ENCODE measurements at places on chromosomes 13 and 19.
A peak's percentile ranks its signal among the peaks of the same experiment; 100 is the strongest.

- DNase-seq = no peak
These were observed 507.4 kb upstream of the KLF12 start for GRCh38 chr13:74641586-74641985.

DNA sequence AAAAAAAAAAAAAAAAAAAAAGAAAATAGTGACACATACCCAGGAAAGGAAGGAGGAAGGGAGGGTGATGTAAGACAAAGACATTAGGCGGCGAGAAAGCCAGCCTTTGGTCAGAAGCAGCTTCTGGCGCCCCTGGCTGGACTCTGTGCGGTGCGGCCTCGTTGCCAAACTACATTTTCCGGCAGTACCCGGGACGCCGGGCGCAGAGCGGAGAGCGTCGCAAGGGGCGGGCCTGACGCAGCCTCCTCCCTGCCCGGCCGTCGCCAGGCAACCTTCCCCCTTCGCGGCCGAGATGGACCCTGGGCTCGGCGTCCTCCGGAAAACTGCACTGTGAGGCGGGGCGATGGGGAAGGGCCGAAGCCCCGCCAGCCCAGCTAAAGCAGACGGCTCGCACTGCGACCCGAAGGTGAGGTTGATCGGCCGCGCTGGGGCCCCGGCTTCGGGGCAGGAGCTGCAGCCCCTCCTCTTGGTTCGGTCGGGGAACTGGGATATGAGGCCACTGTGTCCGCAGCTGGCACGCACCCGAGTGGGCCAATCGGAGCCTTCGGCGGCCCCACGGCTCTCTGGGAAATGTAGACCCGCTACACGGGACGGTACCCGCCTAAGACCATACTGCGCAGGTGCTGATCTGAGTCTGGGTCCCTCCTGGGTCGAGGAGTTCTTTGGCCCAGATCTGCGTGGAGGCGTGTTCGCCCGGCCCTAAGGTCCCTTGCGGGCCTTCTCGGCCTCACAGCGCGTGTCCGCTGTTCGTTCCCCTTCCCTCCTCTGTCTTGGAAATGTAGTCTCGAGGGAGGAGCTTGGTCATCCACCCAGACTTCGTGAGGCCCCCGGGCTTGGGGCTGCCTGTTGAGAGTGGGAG, 2.3 kb upstream of the MZF1 start:
- DNase-seq = peak; percentile 92

GRCh38 chr19:1288833-1289685, 3.4 kb downstream of the EFNA2 start:
- DNase-seq = no peak

- DNase-seq = no peak
These were observed 1369.1 kb downstream of the UQCRFS1 start for GRCh38 chr19:27843861-27844260.

DNA sequence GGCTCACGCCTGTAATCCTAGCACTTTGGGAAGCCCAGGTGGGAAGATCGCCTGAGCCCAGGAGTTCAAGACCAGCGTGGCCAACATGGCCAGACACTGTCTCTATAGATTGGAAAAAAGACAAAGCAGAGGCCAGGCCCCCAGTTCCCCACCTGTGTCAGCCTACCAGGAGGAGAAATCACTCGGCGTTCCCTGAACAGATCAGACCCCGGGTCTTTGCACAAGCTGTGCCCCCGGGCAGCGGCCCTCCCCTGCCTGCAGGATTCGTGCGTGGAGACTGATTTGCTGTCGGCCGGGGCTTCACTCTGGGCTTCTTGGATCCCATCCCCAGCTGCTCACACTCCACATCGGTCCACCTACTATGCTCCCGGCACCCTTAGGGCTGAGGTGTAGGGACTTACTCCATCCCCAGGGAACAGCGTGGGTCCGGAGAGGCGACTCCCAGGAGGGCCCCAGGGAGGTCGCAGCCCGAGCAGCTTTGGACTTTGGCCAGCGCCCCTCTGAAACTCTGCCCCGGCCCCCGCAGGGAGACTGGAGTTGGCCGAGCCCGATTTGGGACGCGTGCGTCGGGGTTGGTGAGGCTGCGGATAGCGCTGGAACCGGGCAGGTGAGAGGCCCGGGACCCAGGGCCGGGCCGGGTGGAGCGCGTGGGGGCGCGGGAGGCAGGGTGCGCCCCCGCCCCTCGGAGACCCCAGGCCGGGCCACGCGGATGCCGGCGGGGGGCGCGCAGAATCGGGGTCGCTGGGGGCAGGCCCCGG, 515 bp upstream of the EFNA2 start:
- no peak for DNase-seq

DNA sequence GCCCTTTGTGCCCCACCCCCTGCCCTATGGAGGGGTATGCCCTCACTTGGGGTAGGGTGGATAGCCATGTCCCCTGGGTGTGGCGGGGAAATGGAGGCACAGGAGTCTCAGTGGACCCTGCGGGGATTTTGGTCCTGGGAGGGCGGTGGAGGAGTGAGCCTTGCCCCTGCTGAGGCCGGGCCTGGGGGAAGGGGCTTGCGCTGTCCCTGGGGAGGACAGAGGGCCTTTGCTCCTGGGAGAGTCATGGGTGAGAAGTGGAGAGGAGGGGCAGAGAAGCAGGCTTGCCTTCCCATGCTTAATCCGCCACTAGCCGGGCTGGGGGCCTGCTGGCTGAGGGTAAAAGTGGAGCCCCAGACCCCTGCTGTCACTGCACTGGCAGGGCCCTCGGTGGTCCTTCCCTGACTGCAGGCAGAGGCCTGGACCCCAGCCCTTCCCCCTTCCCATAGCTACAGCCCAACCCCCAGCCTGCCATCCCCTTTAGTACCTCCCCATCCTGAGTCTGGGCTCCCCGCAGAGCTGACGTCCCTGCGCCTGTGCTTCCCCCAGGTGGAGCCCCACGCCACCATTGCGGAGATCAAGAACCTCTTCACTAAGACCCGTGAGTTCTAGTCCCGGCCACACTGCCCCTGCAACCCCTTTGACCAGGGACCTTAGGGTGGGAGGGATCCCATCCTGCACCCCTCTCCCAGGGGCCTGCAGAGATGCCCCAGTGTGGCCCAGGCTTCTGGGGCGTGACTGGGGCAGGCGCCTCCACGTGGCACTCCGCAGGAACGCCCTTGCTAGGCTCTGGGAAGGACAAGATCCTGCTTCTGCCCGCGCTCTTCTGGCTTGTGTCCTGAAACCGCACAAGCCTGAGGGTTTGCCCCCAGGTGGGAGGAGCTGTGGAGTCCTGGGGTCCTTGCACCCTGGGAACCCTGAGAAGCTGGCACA, 8.9 kb downstream of the NDUFB7 start:
- DNase-seq = no peak

DNA sequence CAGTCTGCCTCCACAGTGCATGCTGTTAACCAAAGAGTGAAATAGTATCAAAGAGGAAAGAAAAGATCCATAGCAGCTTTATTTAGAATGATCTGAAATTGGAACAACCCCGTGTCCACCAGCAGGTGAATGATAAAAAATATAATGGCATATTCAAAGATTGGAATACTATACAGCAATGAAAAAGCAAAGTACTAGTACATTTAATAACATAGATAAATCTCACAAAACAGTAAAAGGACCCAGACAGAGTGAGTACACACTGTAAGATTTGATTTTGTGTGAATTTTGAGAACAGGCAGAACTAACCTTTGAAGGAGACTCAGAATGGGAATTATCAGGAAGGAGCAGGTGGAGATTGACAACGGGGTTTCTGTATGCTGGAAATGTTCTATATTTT, 837 bp upstream of the CD209 start:
- DNase-seq = no peak

- no peak for DNase-seq
These were observed 15.4 kb downstream of the TLE5 start for GRCh38 chr19:3046698-3047495.

GRCh38 chr19:55304279-55304978, 20.6 kb downstream of the BRSK1 start:
- DNase-seq = peak; percentile 73

All from activated CD8-positive, alpha-beta T cell treated with anti-CD3 and anti-CD28 coated beads for 36 hours (primary cell).